Kidney (tissue), 22 donors: ENCODE measurements at places on chromosomes 4 and X.

DNA sequence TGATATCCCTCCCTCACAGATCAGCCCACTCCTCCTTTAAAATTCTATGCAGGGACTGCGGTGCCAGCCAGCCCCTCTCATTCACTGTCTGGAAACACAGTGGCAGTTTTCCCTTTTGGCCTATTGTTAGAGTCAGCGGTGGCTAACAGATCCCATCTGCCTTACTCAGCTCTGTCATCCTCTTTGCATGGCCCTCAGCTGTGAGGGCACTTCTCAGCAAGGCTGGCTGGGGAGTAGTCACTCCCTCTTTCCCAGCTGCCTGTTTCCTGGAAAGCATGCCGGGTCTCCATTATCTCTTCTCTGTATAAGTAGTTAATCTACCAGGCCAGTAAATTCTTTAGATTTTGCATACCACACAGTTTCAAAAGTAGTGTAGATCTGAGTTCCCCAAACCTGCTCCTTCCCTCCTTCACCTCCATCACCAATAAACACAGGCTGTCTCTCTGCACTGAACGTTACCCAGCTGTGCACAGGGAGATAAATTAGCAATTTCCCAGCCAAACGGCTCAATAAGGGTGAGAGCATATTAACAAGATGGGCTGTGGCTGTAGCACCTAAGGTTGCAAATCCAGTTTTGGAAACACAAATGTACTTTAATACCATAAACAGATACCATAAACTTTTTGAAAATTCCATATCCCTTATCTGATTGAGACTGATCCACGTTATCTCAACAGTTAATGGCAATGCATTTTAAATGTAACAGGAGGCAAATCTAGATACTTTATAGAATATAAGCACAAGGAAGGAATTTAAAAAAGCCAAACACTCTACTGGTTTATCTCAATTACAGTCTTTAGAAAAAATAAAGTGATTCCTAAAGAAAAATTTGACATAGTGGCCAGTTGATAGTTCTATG lies 229.3 kb downstream of the ANKRD50 start:
- DNase-seq = peak; percentile 40

DNA sequence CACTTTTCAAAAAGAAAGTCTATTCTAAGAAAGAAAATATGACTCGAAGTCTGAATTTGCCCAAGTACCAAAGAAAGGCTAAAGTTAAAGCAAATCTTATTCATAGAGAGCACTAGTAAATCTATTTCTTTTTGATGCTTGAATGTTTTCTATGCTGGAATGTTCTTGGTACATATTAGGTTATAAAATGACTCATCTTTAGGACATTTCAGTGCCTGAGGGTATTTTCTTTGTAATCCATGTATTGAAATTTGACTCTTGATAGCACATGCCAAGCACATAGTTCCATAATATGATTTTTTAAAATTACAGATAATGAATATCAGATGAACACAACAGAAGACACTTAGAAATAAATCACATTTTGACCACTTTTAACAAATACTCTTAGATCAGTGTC lies 232.8 kb downstream of the TRIML1 start:
- DNase-seq = no peak

DNA sequence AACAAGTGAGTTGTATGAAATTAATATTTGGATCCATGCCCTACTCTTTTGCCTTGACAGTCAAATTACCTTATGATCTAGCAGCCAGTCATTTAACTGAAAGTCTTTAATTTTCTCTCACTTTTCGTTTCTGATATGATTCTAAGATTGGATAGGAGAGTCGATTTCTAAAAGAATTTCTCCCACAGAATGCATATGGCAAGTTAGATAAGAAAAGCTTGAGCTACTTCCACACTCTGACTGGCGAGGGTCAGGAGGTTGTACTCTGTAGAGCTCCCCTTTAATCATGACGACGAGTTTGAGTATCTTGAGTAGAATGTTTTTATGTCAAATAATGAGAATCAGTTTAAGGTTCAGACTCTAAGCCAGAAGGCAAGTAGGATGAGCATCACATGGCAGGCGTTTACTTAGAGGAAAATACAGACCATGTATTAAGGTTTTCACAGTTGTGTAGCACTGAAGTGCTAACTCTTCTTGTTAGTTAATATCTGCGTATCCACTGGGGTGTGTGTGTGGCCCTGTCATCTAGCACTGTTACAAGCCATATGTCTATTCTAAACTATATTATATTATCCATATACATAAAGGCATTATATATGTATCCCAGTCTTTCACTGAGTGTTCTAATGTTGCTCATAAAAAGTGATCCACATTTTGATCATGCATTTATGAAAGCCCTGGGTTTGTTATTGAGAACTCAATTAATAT lies 37.8 kb downstream of the LRP2BP start:
- no peak for DNase-seq

- no peak for DNase-seq
These were observed 2315.4 kb upstream of the AGA start for GRCh38 chr4:179757641-179758040.

DNA sequence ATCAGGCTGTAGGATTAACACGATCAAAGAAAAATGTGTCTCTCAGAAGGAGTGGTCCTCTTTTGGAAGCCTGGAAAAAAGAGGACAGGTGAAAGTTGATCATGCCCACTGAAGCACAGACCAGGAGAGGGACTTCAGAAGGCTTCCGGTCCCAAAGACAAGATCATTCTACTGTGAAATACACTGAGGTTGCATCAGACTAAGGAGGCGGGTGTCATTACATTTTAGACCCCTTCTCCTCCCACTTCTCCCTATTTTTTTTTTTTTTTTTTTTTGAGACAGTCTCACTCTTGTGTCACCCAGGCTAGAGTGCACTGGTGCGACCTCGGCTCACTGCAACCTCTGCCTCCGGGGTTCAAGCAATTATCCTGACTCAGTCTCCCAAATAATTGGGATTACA lies 67.5 kb downstream of the RBM47 start:
- no peak for DNase-seq

DNA sequence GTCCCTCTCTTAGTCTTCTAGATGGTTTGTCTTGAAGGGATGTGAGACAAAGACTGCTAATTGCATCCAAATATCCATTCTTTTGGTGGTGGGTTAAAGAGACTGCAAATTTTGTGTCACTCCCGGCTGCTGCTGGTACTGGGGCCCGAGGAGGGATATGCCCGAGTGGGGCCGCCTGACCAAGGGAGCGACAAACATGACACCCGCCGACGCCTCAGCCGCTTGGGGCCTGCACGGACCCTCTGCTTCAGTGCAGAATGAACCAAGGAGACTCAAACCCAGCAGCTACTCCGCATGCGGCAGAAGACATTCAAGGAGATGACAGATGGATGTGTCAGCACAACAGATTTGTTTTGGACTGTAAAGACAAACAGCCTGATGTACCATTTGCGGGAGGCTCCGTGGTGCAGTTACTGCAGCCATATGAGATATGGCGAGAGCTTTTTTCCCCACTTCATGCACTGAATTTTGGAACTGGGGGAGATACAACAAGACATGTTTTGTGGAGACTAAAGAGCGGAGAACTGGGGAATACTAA lies 13.6 kb upstream of the ARX start:
- no peak for DNase-seq
